Posterior vena cava (tissue), 2 donors: ENCODE measurements at places on chromosomes 1 and 21. TPM values are rescaled to one million over a fixed set of nuclear protein-coding genes. Genes with fewer than 3 reads are reported as not detected.

DNA sequence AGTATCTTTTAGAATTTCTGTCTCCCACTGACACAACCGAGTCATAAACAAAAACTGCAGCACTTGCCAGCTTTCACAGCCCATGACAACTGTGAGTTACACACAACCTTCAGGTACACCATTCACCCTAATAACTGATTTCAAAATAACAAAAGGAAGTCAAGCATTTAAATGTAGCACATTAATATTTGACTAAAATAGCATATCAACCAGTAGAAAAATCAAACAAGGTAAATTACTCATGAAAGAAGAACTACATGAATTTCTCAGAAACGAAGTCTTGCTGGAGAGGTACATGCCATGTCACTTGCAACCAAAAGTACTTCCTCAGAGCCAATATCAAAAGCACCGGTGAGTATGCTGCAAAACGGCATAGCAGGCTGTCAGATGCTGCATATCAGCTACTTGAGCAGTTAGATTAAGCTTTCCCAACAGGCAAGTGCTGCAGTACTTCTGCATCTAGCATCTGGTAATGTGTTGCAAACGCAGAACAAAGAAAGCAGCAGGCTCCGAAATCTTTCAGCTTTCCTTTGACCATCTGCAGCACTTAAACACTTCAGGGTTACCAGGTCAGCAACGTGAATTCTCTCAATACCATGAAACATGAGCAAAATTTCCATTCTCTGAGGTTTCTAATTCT lies 223.2 kb downstream of the SMYD3 start:
- no peak for DNase-seq

DNA sequence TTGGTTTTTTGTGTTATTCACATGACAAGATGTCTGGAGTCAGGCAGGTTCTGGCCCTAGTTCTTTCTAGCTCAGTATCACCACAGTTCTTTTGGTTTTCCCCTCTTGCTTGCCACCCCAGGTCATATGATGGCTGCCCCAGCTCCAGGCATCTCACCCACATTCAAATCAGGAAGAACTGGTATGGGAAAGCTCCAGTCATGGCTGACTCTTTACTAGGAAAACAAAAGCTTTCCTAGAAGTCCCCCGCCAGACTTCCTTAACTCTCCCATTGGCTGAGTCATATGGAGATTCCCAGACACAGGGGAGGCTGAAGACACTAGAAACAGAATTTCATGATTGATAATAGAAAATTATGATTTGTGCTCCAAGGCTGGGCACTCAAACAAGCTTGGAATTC lies 22.1 kb upstream of the EYA3 start:
- DNase-seq = no peak

GRCh38 chr1:26828411-26828991 lies 2.0 kb downstream of the ZDHHC18 start:
- no peak for DNase-seq

DNA sequence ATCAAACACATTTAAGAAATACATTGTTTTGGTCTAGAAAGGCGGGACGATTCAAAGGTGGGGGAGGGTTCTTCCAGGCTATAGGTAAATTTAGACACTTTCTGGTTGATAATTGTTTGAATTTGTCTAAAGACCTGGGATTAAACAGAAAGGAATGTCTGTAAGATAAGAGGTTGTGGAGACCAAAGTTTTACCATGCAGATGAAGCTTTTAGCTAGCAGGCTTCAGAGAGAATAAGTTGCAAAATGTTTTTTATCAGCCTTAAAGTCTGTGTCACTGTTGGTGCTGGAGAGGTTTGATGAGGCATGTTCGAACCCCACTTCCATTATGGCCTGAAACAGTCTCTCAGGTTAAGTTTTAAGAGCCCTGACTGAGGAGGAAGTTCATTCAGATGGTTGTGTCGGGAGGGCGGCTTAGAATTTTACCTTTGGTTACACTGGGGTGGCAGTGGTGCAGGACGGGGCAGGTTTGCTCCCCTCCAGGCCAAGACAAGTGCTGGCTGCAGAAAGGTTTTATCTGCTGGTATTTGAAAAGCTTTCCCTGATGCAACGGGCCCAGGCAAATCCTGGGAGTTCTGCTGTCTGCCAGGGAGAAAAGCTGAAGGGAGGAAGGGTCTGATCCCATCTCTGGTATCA lies 16.0 kb upstream of the SLC2A5 start:
- DNase-seq = no peak

GRCh38 chr1:185670187-185670627 lies 64.0 kb upstream of the HMCN1 start:
- DNase-seq = no peak

The TEX50 gene
- not detected for total RNA-seq

- DNase-seq = no peak
Observed at GRCh38 chr1:110047463-110047862, 13.0 kb downstream of the STRIP1 start.

DNA sequence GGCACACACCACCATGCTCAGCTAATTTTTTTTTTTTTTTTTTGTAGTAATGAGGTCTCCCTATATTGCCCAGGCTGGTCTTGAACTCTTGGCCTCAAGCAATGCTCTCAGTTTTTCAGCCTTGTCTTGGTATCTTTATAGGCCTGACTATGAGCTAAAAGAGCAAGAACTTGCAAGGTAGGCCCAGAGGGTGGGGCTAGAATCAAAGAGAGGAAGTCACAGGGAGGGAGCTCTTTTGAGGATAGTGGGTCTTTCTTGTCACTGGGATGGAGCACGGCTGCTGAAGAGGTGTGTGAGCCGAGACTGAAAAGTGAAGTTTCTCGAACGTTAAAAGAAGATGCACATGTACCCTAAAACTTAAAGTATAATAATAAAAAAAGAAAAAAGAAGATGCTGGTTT lies 260.0 kb upstream of the BEND5 start:
- no peak for DNase-seq

DNA sequence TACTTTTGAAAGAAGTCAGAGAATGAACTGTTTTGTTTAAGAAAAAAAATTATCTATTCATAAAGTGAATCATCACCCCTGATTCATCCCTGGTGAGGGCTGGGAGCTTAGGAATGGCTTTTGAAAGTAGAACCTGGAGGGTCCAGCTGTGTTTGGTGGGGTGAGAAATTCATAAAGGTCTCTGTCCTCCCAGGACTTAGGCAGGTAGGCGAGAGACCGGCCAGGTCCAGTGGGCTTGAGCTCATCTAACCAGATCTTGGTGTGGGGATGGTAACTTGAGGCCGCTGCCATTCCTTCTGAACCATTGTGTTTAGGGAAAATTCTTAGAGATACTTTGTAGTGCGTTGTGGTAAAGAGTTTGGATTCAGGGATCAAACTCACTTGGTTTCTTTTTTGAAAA lies 156.8 kb upstream of the TNR start:
- no peak for DNase-seq

- DNase-seq = no peak
Observed at GRCh38 chr1:244090645-244091044, 39.6 kb downstream of the ZBTB18 start.

The RIPPLY3 gene
- not detected for total RNA-seq

DNA sequence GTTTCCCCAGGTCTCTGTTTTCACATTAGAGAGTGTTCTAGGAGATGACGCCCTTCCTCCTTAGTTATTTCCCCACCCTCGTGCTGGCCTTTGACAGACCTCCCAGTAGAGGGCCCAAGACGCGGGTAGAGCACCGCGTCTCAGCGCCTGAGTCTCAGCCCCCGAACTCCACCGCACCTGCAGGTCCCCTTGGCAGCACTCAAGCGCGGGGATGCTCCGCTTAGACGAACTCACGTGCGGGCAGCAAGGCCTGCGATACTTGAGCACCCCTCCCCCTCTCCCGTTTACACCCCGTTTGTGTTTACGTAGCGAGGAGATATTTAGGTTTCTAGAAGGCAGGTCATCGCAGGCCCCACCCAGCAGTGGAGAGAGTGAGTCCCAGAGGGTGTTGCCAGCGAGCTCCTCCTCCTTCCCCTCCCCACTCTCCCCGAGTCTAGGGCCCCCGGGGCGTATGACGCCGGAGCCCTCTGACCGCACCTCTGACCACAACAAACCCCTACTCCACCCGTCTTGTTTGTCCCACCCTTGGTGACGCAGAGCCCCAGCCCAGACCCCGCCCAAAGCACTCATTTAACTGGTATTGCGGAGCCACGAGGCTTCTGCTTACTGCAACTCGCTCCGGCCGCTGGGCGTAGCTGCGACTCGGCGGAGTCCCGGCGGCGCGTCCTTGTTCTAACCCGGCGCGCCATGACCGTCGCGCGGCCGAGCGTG lies at the start of gene CD55:
Gene CD55 (plus strand): TSS at position 600 of the 711 bp plus-strand sequence. CDS start 88 bp downstream, at position 688.
- DNase-seq = peak; percentile 99

DNA sequence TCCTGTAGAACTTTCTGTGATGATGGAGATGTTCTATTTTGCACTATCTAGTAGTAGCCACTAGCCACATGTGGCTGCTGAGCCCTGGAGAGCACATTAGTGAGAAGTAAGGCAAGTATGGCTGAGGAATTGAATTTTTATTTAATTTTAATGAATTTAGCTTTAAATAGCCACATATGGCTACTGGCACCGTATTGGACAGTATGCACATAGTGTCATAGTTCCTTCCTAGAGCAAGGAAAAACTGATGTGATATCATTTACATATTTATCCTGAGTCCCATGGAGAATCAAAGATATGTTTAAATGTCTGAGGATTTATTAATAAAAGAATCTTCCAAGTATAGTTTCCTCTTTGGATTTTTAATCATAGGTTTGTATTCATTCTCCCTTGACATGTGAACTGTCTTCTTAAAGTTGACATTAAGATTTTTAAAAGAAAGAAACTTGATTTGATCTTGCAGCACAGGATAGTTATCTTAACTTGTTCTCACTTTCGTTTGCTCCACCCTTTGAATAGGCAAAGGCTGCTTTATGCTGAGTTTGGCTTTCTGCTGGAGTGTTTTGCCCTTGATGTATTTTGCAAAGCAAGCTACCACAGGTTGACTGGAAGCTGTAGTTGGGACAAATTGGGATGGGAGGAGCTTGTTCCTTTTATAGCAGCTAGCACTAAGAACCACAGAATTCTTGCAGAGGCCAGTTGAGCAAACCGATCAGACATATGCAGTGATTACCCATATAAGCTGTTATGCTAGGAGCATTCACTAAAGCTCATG lies 129.7 kb downstream of the VPS13D start:
- DNase-seq = no peak

DNA sequence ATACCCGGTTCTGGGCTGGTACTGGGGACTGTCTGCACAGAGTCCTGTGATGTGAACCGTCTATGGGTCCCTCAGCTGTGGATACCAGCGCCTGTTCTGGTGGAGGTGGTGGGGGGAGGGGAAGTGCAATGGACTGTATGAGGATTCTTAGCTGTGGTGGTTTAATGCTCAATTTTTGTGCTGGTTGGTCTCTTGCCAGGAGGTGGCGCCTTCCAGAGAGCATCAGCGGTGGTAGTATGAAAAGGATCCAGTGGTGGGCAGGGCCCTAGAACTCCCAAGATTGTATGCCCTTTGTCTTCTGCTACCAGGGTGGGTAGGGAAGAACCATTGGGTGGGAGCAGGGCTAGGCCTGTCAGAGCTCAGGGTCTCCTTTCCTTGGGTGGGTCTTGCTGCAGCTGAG lies 89.4 kb upstream of the B3GALT2 start:
- no peak for DNase-seq

GRCh38 chr1:205826016-205826806 lies 13.2 kb upstream of the SLC41A1 start:
- no peak for DNase-seq

- peak; percentile 72 for DNase-seq
Observed at GRCh38 chr21:41948078-41948895, 5.5 kb downstream of the C2CD2 start.

DNA sequence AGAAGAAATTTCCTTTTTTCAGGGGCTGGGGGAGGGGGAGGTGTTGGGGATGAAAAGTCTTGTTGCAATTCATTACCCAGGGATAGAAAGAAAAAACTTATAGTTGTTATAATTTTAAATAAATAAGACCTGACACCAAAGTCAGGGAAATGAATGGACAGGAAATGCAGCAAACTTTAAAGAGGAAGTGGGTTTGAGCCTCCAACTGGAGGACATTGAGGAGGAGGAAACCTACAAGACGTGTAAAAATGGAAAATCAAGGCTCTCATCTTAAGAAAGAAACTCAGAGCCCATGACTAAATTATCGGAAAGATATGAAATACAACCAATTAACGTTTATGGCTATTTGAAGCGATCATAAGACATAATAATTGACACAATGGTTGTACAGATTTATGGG lies 54.4 kb downstream of the NIBAN1 start:
- no peak for DNase-seq

DNA sequence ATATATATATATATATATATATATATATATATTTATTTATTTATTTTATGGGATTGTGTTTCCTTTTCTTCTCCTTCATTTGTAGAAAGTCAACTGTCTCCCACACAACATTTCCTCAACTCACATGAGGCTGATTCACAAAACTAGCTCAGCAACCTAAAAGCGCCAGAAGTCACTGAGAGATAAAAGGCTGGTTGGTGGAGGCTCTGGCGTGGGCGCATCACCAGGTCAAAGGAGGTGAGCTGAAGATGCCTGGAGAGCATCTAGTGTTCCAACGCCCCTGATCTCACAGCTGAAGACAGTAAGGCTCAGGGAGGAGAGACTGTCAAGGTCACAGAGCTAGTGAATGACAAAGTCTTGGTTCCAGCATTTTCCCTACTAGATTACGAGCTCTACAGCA lies 78.0 kb downstream of the HLCS start:
- DNase-seq = no peak

The CCDC181 gene
- 0.95 TPM for total RNA-seq

DNA sequence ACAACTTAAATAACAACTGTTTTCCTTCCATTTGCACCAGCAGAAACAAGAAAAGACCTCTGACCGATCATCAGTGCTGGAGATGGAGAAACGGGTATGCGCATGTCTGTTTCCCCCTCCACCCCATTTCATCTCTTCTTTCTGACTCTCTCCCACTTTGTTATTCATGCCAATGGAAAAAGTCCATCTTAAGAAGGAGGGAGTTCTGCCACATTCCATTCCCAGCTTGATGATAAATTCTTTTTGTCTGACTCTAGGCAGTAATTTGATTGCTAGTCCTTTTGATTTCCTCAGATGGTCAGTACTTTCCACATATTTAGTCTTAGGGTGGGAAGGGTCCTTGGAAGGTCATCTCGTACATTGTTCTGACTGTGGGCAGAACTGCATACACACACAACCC lies 142.5 kb downstream of the SYT2 start:
- no peak for DNase-seq

DNA sequence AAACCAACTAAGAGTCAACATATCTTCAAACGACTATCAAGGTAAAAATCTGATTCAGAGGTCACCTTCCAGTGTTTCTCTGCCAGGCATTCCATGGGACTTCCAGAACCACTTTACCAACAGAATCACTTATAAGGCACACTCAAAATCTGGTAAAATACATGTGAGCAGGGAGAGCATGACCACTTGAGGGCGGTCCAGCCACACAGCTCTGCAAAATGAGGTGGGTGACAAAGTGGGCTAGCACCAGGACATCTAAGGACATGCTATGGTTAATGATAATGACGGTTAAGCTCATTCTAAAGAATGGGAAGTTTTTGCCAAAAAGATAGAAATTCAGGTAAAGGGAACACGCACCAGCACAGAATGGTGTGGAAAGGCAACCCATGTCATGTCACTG lies 24.5 kb upstream of the GLIS1 start:
- no peak for DNase-seq
